Stimulated activated CD4-positive, alpha-beta T cell treated with anti-CD3 and anti-CD28 coated beads, Interleukin-4, amount 100 ng/mL, for 1 hour (primary cell): ENCODE measurements at places on chromosomes 1 and 21.

DNA sequence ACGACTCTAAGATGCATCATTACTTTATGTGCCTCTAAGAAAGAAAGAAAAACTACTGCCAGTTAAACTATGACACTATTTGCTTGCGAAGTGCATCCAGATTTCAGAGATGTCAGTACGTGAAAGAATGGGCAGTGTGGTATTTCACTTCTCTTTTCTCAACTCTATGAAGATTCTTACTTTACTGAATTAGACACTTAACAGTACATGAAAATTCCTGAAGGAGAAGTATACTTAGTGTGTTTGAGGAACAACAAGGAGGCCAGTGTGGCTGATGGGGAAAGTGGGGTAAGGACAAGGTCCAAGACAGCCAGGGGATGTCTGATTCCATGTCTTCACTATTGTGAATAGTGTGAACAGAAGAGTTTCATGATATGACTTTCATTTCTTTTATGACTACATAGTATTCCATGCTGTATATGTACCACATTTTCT, 53.9 kb upstream of the HSD17B7 start:
- no peak for DNase-seq

DNA sequence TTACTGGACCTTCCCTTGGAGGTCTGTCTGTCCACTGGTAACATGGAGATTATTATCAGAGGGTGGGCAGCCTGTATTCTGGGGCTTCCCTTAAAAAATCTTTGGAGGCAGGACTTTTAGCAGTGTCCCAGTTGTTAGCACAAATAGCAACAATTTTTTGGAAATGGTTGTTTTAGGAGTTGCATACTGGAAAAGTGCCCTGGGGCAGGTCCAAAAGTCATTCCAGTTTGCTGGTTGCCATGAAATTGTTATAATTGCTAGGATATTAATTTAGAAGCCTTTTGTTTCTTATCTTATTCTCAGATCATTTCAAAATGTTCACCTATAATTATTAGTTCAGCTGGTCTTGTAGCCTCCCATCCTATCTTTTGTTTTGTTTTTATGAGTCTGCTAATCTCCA, 71.0 kb downstream of the PTGS2 start:
- DNase-seq, result no peak

GRCh38 chr1:57713501-57713900, 289.6 kb upstream of the DAB1 start:
- no peak for DNase-seq

- no peak for DNase-seq
Measured at GRCh38 chr21:29637134-29637533, 302.7 kb downstream of the GRIK1 start.

GRCh38 chr1:57282411-57282810, 141.4 kb downstream of the DAB1 start:
- DNase-seq, result no peak

DNA sequence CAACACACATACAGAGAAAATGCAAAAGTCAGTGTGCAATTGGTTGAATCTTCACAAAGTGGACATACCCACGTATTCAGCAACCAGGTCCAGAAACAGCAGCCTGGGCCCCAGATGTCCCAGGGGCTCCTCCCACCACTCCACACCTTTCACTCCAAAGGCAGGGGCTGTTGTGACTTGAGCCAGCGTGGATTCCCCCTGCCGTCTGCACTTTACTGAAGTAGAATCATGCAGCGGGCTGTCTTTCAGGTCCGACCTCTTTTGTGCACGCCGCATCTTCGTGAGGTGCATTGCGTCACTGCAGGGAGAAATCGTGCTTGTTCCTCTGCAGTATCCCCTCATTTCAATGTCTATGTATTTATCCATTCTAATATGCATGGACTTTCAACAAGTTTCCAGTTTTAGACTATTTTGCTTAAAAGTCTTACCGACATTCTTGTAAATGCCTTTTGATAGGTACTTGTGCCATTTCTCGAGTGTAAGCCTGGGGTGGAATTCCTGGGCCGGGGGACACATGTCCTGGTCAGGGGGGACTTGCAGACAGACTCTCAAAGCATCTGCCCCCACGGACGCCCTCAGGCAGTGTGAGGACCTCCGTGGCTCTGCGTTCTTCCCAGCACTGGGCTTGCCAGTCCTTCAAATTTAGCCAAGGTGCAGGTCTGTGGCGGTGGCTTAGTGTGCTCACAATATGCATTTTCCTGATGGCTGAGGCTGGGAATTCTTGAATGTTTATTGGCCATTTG, 29.3 kb upstream of the ACTRT2 start:
- no peak for DNase-seq

DNA sequence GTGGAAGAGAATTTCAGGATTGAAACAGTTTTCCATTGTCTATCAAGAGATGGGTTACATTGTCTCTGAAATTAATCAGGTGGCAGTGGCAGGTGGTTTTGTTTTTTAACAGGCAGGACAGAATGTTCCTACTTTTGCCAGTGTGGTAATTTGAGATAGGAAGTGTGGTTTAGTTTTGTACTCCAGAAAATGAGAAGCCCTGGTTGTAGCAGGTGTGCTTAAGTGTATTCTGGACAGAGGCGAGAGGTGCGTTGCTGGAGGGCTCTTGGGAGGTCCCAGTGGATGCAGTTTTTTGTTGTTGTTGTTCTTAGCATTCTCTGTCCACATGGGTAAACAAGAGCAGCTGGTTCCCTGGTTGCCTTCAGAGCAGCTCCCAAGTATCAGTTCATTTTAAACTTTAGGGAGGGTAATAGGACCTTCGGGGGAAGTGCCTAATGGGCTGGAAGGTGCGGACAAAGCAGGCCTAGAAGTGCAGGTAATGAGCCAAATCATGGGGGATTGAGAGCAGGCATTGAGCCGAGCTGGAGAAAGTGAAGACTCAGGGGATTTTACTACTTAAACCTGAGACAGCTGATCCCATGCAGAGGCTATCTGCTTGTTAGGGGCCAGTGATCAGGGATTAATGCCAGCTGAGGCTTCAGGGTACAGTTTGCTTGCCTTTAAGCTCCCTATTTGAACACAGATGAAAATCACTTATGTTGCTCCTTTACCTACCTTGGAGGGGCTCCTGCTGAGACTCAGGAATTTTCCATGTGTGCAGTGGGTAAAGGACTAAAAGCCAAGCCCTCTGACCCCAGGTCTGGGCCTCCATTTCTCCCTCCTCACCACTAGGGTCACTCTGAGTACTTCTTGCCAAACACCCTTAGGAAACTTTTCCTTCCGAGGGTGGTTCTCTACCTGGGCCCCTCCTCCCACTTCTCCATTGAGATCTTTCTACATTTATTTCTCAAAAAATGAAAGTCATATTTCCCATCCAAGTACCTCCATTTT, 6.1 kb downstream of the PFKFB2 start:
- no peak for DNase-seq

DNA sequence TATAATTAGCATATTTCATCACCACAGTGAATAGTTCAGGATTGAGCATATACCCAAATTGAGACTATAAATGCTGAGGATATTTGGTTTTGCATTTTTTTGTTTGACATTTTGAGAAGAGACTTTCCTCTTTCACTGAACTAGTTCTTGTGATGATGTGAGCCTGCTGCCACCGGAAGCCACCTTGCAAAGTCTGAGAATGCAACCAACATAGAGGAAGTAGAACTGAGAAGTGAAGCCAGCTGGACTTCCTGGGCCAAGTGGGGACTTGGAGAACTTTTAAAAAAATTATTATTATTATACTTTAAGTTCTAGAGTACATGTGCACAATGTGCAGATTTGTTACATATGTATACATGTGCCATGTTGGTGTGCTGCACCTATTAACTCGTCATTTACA, 102.3 kb downstream of the RPE65 start:
- no peak for DNase-seq

DNA sequence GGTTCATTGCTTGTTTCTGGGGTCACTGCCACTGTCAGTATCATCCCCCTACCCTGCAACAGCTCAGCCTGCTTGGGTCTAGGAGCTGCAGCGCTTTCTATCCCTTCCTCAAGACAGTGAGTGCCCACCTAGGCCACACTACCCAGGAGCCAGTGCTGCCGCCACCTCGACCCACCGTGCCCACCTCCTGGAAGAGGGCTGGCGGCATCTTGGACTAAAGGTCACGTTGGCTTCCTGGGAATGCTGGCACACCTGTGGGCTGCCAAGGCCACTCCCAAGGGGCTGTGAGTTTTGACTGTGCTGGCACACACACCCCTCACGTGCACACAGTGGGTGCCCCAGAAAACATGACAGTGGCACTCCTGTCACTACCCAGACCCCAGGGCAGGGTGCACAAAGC, 22.1 kb downstream of the CRYAA start:
- DNase-seq, result no peak

GRCh38 chr1:24193046-24193445, 6.0 kb upstream of the IFNLR1 start:
- DNase-seq, result no peak

- no peak for DNase-seq
Measured at GRCh38 chr1:214853340-214853739, 229.2 kb upstream of the KCNK2 start.

GRCh38 chr1:86546787-86547221, at the start of gene CLCA4:
Gene CLCA4, plus strand, starts transcription at chr1:86547078. Its CDS starts 42 bp downstream, at chr1:86547120.
- no peak for DNase-seq

DNA sequence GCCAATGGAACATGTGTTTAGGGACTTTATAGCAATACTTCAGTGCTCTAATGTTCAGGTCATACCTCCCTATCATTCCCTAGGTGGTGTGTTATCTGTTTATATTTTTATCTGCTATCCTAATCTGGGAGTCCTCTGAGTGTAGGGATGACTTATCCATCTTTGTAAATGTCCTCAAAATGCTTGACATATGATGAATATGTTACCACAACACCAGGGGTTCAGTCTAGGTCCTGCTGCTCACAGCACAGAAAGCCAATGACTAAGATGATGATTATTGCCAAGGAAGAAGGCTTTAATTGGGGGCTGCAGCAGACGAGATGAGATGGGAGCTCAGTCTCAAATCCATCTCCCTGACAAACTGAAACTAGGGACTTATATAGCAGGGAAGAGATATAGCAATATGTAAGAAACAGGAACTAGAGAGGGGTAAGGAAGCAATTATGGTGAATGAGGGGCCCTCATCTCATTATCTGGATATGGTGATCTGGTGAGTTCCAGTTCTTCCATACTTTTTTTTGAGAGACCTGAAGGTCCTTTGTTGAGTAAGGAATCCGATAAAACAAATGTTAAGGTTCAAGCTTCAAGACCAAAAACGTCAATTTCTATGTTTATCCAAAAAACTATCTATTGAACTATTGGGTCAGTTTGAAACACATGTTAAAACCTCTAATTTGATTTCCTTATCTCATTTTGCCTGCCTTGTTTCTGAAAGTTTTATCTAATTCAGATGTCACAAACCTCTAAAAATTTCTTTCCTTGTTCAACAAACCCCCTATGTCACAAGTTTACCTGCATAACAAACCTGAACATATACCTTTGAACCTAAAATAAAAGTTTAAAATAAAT, 256.7 kb upstream of the CACYBP start:
- DNase-seq, result no peak

DNA sequence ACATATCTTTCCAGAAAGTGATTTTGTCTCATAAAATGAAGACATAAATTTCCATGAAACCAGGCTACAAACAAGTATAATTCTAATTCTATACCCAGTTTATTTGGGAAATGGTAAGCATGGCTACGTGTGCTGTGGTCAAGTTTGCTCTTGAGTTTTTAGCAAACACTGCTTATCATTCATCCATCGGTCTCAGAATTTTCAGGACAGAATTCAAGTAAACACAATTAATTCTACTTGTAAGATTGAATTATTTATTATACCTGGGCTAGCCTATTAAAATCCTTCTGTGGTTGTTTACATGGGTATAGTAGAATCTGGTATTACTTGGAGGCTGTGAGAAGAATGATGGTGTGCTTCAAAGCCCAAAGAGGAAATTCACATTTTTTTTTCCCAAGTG, 68.3 kb downstream of the CHIA start:
- no peak for DNase-seq

- DNase-seq, result peak; percentile 17
Measured at GRCh38 chr1:160971618-160972056, 17.0 kb upstream of the ITLN2 start.

- DNase-seq, result no peak
Measured at GRCh38 chr1:206757524-206758266, 12.9 kb upstream of the IL19 start.

- DNase-seq, result no peak
Measured at GRCh38 chr1:171981303-171981702, 140.0 kb downstream of the DNM3 start.

DNA sequence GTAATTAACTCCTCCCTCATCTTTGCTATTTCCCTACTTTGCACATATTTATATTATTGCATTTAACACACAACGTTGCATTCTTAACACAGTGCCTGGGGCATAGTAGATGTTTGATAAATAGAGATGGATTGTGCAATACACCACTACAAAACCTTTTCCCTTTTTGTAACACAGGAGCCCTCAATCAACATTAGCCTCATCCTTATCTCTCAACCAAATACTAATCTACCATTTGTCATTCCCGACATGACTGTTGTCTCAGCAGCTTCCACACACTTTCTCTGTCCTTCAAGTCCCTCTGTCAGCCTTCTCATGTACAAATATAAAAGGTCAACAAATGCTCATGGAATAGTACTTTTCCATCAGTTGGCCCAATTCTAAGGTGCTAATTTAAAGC, 78.9 kb upstream of the KCNK2 start:
- DNase-seq, result no peak

- DNase-seq, result peak; percentile 52
Measured at GRCh38 chr1:45359882-45360513, 19.8 kb upstream of the MUTYH start.

GRCh38 chr21:45848331-45848730, 133.2 kb upstream of the COL6A1 start:
- DNase-seq, result no peak

- no peak for DNase-seq
Measured at GRCh38 chr1:25628741-25629421, 12.3 kb downstream of the MAN1C1 start.
